Hepatic stellate cell (primary cell): ENCODE measurements at places on chromosomes 16 and 17.

DNA sequence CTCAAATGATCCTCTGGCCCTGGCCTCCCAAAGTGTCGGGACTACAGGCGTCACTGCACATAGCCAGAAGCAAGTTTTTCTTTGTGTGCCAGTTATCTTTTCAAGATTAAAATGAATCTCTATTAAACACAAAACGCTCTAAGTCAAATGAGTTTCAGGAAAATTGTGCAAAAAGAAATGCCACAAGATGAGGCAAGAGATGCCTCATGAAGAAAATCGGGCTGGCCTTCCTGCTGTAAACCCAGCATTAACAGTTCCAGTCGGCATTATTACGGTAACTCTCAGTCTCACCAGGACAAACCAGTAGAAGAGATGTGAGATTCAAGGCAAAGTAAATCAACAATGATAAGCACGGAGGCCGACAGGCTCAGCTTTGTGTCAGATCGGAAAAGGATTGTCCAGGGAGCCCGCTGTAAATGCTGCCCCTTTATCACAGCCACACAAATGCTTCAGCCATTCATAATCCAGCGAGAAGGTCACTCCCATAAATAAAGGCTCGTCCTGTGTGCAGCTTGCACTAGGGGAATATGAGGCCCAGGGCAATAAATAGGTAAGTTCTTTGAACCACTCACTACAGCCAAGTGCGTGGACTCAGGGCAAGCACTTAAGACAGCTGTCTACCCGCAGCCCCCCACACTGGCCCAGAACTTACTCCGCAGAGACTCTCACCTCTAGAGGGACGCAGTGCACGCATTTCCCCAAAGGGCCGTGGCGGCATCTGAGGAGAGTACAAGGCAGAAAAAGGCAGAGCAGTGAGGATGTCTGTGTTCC lies 27.2 kb downstream of the NPLOC4 start:
- no peak for DNase-seq

DNA sequence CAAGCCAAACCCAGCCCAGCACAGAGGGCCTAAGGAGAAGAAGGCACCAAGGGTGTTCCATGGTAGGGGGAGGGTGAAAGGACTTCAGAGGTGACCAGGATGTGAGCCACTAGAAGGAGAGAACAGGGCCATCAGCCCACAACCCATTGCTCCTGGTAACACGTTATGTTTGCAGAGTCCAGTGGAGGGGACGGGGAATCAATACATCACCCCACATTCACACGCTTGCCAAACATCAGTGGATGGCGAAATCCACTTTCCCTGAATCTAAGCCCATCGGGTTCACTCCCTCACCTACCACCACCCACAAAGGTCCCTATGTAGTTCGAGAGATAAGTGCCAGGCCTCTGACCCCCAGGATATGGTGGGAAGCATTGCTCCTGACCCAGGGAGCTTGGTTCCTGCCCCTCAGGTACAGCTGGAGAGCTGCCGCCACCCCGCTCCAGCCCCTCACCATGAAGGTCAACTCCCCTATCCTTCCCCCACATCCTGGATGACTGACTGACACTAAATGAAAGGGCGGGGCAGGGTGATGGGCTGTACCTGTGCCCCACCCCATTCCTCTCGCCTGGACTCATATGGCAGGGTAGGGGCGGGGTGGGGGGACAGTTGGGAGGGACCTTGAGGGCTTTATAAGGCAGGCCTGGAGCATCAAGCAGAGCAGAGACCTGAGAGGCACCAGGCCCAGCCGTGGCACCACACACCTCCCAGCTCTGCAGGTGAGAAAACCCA lies at the start of gene GAST:
Gene GAST, plus strand, starts transcription at position 663 of the 732 bp plus-strand sequence. CDS start 3,106 bp downstream, outside the sequence.
- DNase-seq: no peak

GRCh38 chr17:1119924-1120323 lies 59.9 kb downstream of the ABR start:
- DNase-seq: no peak

DNA sequence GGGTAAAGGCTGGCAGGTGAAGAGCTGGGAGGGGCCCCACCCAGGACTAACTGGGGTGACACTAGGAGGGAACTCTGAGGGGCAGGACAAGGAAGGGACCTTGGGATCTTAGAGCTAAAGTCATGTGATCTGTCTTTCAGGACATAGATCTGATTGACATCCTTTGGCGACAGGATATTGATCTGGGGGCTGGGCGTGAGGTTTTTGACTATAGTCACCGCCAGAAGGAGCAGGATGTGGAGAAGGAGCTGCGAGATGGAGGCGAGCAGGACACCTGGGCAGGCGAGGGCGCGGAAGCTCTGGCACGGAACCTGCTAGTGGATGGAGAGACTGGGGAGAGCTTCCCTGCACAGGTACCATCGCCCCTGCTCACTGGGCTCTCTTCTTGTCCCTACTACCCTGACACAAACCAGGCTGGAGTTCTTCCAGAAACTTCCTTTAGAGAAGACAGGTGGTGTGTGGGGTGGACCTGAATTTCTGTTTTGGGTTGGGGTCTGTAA lies 8.1 kb downstream of the NFE2L1 start:
- DNase-seq: no peak

DNA sequence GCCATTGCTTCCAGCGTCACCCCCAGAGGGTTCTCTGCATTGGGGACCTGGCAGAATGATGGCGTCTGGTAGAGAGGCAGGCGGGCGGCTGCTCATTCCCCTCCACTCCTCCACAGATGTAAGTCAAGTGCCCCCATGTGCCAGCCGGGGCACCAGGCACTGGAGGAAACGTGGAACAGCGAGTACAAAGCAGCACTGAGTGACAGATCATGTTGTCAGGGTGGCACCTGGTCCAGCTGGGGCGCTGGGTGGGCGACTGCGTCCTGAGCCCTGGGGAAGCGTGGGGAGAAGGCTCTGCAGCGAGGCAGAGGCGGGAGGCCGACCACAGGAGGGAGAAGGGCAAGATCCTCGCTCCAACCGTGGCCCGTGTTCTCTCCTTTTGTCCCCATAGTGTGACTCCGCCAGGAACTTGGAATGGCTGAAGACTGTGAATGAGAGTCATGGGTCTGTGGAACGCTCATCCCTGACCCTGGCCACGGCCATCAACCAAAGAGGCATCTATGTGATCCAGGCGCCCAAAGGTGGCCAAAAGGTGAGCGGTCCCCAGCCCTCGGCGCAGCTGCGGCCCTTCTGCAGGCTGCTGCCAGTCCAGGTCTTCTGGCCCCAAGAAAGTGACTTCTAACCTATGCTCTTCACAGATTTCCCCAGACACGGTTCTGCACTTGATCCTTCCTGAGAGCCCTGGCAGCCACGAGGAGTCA lies 76.7 kb downstream of the RNF213 start:
- DNase-seq: no peak

- DNase-seq: no peak
These were observed 28.4 kb downstream of the LRRC75A start for GRCh38 chr17:16463358-16464302.

- DNase-seq: no peak
These were observed at the start of gene ZFHX3 for GRCh38 chr16:73047536-73048291. ZFHX3 (minus strand) TSS chr16:73048128; CDS start chr16:72960145, 87,983 bp downstream.

GRCh38 chr16:47713225-47713595 lies 252.1 kb downstream of the PHKB start:
- peak; percentile 44 for DNase-seq

GRCh38 chr16:29204806-29205135 lies 201.7 kb downstream of the NPIPB11 start:
- DNase-seq: no peak

- peak; percentile 97 for DNase-seq
These were observed 25.6 kb upstream of the MRPS23 start for GRCh38 chr17:57875290-57876022.

- DNase-seq: no peak
These were observed 7.4 kb upstream of the TOX3 start for GRCh38 chr16:52554334-52554733.

DNA sequence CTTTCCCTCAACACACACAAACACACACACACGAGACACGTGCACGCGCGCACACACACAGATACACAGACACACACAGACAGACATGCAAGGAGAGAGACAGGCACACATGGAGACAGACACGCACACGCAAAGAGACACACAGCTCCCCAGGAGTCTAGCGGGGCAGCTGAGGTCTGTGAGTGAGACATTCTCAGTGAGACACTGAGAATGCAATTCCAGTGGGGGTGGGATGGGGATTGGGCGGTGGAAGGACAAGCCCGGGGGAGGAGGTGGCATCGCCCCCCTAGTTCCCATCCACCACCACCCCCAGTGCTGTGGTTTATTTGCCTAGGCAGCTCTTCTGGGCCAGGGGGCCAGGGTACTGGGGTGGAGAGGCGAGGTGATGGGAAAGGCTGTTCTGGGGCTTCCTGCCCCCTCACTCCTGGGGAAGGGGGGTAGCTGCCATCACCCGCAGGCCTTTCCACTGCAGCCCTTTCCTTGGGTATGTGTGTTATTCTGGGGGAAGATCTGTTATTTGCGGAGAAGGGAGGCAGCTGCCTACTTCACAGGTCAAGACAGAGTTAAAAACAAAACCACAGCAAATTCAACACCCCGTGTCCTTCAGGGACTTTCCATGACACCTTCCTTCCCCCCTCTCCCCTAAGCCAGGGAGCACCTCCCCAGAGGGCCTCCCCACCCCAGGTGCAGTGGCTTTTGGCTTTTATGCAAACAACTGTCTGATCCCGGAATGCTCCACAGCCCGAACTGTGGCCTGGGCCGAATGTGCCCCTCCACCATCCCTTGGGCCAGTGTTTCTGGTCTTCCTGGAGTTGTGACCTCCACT lies 18.0 kb downstream of the GRB7 start:
- no peak for DNase-seq

GRCh38 chr17:27520491-27521185 lies 64.4 kb downstream of the KSR1 start:
- no peak for DNase-seq

- peak; percentile 80 for DNase-seq
These were observed 1.6 kb downstream of the OSGIN1 start for GRCh38 chr16:83954577-83955016.

- DNase-seq: no peak
These were observed 618 bp downstream of the GGA3 start for GRCh38 chr17:75260641-75261335.

DNA sequence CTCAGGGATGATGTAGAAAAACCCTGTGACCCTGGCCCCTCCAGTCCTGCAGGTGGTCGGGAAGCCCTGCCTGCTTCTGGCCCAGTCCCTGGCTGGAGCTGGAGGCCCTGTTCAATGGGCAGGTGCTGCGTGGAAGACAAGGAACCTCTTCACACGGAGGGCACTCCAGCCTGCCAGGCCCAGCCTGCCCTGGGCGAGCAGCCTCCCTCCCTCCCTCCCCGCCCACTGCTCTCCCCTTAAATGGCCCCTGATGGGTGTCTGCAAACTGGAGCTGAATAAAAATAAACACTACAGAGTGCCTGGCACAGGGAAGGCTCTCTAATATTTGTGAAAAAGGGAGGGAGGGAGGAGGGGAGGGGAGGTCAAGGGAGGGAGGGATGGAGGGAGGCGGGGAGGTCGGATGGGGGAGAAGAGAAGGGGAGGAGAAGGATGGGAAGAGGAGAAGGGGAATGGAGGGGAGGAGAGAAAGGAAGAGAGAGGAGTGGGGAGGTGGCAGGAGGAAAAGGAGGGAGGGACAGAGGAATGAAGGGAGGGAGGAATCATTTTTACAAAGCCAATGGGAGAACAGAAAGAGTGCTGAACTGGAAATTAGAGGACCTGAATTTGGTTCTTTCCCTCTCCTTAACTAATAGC lies 222.8 kb upstream of the TNRC6C start:
- no peak for DNase-seq

- no peak for DNase-seq
These were observed 637 bp downstream of the PLCG2 start for GRCh38 chr16:81779536-81780320.

DNA sequence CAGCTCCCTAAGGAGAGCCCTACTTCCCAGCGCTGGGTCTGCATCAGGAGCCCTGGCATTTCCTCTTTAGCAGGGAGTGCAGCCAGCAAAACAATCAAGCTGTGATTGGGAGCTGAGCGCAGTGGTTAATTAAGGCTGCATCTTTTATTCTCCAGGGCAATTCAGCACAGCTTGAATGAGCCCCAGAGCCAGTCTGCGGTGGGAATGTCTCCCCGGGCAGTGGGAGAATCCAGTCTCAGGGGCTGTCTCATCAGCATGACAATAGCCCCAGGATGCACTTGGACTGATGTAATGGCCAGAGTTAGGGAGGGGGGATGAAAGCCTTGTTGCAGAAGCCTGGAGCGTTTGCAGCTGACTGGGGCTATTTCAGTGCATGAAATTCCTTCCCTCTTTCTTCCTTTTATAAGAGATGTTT lies 292.6 kb upstream of the SOX9 start:
- no peak for DNase-seq

GRCh38 chr16:86048882-86049585 lies 150.1 kb downstream of the IRF8 start:
- no peak for DNase-seq

DNA sequence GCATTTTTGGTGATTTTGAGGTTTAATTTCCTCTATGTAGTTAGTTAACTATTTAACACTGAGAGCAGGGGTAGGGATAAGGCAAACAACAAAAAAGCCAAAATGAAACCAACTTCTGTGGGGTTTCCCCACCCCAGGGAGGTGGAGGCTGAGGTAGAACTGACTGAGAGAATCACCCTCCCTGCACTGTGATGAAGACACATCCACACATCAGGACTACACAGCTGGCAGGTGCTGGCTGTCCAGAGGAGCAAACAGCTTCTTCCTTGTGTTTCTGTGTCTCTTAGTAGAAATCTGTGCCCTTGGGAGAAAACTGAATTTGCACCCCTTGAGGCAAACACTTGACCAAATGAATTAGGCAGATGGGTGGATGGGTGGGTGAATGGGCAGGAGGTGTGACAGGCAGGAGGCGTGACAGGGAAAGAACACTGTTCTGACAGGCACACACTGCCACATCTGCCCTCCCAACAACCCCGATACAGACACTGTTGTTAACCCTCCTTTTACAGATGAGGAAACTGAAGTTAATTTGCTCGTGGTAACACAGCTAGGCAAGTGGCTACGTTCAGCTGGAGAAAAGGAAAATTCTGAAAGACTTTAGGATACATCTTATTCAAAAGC lies 62.9 kb upstream of the AMZ2 start:
- DNase-seq: no peak

DNA sequence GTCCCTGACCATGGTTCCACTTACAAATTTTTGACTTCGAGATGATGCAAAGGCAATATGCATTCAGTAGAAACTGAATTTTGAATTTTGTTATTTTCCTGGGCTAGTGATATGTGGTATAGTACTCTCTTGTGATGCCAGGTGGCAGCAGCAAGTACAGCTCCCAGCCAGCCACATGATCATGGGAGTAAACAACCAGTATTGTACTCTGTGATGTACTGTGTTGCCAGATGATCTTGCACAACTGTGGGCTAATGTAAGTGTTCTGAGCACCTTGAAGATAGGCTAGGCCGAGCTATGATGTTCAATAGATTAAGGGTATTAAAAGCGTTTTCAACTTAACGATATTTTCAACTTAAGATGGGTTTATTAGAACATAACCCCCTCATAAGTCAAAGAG lies 250.8 kb downstream of the STX8 start:
- no peak for DNase-seq

GRCh38 chr16:29684679-29685078 lies 5.7 kb downstream of the QPRT start:
- no peak for DNase-seq

GRCh38 chr16:29198731-29199521 lies 207.6 kb downstream of the NPIPB11 start:
- peak; percentile 57 for DNase-seq

DNA sequence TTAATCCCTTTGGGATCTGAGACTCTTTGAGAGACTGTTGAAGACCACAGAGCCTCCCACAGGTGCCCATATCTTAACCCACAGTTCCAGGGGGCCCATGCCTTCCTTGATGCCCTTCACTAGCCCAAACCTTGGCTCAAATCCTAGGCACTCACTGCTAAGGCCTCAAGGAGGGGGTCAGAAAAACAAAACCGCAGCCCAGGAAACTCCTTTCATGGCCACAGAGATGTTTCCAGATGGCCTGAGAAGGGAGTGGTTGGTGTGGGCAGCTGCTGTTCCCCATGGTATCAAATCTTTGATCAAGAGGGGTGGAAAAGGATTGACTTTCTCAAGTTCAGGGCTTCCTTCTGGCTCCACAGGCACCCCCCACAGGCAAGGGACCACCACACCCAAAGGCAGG lies 44.7 kb downstream of the CDH1 start:
- no peak for DNase-seq
